ENCODE measurements at places on chromosomes 3 and 15.
A peak's percentile ranks its signal among the peaks of the same experiment; 100 is the strongest.

- no peak for DNase-seq
Measured at GRCh38 chr15:42672444-42672843, 64.5 kb downstream of the CDAN1 start.

DNA sequence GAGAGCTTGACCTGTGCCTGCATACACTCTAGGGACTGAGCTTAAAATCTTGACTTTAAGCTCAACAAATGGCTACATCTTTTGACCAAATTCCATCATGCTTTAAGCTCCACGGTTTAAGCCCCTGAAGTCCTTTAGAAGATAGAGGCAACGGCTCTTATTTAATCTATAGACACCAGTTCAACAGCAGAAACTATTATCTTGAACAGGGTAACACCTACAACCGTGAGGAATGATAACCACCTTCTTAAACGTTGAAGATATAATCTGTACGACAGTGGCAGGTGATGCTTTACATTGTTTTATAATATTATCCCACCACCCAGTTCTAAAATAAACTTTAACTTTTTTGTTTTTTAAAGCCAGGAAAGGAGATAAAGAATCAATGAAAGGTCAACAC is 1007.8 kb downstream of the FHIT start:
- no peak for DNase-seq

DNA sequence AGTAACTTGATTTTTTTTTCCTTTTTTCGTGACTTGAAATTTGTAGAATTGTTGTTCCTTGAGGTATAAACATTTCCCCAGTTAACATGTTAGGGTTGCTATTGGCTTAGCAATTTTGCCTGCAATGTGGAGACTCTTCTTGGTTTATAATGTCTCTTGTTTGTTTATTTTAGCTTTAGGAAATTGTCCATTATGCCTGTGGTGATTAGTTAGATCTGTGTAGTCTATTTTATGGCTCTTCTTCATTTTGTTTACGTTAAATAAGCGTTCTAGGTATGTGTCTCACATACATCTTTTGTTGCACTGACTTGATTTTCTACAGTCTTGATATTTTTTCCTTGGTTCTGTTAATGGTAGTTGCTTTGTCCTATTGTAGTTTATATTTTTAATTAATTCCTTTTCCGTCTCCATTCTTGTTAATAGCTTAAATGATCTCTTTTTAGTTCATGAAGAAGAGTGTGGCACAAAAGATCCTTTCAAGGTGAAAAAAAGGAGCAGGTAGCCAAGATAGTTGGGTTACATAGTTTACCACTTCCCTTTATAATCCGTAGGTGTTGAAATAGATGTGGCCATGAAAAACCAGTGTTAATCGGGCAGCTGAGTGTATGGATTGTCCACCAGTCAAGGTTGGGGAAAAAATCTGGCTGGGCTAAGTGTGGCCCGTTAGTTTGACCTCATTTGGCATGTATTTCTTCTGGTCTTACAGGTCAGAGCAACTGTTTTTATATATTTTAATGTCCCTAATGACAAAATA is 12.1 kb downstream of the IQGAP1 start:
- no peak for DNase-seq

DNA sequence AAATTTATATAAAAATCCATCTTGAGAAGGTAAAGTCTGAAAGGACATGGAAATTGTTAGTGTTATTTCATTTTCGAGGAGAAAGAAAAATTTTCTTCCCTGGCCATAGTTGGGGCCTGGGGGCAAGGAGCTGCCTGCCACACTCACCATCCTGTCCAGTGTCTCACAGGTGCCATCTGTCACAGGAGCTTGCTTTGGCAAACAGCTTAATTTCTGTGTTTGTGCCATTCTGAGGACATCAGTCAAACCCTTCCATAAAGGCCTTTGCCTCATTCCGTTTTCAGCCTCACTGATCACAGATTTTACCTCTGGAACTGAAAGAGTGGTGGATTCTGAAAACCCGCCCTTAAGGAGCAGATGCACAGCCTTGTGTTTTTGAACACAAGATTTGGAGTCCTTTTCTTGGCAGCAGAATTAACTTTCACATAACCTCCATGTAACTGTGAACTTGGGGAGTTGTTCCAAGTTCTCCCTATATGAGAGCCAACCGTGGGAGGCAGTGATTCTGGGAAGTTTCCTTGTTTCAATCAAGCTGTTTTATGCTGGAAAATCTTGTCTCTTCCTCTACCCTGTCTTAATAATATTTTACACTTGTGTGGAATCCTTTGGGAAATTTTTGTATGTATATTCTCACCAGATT is 254.7 kb downstream of the CACNA2D3 start:
- no peak for DNase-seq

- no peak for DNase-seq
Measured at GRCh38 chr3:157650172-157650571, 147.0 kb upstream of the VEPH1 start.

DNA sequence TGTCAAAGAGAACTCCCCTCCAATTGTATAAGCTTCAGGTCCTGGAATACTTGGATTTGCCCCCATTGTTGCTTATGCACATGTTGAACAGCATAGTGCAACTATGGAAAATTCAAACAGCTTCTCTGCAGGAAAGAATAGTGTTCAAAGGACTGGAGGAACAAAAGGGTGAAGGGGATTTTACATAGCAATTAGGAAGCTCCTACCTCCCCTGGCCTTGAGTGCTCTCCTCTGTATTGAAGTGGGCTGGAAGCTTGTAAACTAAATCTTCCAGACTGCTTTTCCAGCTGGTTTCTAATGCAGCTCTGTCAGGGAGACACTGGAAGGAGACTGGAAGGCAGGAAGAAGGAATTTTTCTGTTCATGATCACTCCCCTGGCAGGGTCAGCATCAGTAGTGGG is 7.2 kb upstream of the ELP6 start:
- no peak for DNase-seq

GRCh38 chr3:49718858-49719213 is 648 bp downstream of the AMIGO3 start:
- DNase-seq = no peak

- DNase-seq = no peak
Measured at GRCh38 chr15:70214276-70214675, 116.6 kb upstream of the TLE3 start.

- no peak for DNase-seq
Measured at GRCh38 chr15:78446551-78446950, 8.5 kb downstream of the IREB2 start.

GRCh38 chr3:53478166-53478830 is 16.1 kb upstream of the CACNA1D start:
- no peak for DNase-seq

DNA sequence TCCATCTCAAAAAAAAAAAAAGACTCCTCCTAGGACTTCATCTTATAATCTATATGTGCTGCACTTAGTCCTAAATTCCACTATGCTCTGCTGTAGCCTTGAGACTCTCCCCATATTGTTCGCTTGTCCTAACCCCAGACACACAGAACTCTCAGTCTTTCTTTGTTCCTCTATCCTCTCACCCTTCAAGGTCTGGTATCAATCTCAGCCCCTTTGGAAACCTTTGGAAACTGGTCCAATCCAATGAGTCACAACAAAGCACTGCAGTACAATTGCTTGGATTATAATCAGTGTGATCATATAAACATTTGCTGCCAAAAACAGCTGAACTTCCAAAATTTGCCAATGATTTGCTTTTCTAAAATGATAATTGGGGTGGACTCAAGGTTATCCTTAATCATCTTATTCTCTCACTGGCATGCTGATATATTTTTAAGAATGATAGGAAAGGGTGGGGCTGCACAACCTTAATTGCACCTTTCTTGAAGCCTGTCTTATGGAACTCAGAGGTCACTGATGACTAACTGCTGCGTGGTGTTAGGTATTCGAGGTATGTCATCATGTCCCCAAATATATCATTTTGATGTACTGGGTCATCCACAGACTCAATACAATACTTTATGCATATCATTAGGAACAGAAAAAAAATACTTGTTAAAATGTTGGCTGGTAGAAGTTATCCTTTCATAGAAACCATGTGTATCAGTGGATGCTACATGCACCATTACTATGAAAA is 756.7 kb downstream of the NR2F2 start:
- DNase-seq = no peak

- DNase-seq = no peak
Measured at GRCh38 chr3:25584011-25584789, 80.5 kb downstream of the TOP2B start.

DNA sequence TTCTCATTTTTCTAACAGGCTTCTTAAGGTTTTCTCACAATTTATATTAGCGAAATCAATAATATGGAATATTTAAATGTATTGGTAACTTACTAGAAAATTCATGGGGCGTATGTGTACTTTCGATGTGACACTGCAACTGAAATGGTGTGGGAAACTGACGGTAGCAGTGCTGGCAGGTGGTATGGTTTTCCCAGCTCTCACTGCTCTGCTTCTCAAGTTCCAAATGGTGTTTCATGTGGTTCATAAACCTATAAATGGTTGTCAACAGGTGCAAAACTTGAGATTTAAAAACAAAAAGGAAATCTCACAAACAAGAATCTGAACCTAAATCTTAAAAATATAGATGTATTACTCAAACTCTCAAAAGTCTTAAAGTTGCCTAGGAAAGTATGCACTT is 54.7 kb downstream of the ZNF280D start:
- no peak for DNase-seq

DNA sequence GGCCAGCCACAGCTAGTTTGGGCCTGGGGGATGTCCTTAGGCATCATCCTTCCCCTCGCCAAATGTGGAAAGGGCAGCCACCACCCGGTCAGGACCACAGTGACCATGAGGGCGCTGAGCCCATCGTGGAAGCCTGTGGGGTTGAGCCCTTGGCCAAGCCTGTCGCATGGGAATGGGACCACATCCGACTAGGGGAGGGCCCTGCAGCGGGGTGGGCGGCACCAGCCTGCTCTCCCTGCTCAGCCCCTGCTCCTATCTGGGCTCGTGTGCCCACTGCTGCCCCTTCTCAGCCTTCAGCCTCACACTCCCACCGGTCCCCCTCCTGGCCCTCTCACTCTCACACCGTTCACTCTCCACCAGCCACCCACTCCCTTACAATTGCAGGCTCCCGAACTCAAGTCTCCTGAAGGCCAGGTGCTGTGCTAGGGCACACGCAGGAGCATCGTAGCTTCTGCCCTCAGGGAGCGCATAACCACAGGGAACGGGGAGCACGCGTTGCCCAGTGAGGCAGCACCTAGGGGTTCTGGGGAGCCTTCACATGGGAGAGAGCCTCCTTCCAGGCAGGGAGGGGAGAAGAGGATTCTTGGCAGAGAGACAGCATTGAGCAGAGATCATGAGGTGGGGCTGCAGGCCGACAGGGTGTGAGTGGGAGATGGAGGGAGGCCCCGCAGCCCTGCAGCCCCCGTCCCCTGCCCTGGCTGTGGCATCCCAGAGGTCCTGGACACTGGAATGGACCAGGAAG is 26.1 kb downstream of the LOXL1 start:
- DNase-seq = no peak

- no peak for DNase-seq
Measured at GRCh38 chr3:126537730-126538281, 13.9 kb downstream of the CHST13 start.

DNA sequence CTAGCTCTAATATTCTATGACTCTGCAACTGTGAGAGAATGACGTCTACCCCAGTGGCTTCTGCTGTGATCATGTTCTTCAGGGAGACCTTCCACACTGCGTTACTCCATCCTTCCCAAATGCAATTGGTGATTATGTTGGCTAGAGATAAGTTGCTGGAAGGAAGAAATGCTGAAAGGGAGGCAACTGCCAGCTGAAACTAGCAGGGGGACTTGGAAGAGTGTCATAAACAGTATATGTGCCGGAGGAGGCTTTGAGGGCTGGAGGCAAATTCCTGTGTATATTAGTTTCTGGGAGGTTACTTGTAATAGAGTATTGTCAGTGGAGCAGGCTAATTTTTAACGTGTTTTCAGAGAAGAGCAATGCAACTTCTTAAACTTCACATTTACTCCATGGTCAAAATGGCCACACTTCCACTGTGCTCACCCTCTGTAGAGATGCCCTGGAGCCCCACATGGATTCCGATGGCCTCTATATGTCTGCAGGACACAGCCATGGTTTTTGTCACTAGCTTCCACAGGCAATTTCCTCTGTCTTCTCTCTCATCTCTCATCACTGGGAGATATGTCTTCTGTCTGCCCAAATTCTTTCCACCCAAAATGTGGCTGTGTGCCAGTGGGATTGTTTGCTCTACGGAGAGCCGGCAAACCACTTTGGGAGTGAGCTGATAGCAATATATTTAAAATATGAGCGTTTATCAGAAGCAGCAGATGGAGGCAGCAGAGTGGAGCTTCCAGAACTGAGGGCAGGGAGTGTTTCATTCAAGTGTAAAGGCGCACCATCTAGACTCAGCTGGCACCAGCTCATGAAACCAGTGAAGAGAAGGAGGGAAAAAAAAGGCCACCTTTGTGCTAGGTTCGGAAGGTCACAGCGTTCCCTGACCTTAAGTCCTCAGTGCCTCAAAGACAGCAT is 13.3 kb upstream of the CD47 start:
- DNase-seq = no peak

DNA sequence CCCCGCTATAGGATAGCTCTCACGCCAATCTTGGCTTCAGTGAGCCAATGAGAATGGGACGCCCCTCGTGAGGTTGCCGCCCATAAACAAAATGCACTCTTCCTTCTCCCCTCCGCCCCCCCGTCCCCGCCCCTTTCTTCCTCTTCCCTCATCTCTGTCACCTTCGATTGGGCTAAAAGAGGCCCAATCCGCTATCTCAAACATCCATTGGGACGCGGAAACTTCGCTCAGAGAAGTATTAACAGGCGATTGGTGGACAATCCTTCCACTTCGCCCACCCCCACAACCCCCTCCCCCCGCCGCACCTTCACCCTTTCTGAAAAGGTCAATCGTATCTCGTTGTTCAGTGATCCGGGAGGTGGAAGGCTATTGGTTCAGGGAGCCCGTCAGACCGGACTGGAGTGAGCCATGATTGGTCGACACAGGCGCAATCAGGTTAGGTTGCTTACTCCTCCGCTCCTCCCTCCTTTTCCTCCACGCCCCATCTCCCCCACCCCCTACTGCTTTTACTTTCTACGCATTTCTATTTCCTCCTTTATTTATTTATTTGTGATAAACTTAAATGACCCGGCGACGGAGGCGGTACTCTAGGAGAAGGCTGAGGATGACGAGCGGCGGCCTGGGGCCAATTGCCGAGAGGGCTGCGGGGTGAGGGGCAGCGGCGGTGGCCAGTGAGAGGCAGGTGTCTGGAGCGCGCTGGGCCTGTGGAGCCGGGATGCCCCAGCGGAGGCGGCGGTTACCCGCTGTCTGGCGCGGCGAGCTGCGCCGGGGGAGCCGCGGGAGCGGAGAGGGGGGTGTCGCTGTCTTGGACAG is 447 bp upstream of the ZBTB20 start:
- peak; percentile 93 for DNase-seq
